Myometrial cell (primary cell): ENCODE measurements at places on chromosomes 6 and 20. TPM values are rescaled to one million over a fixed set of nuclear protein-coding genes. Genes with fewer than 3 reads are reported as not detected.

Gene CLPSL1
- not detected in 2 replicates for total RNA-seq

Gene EPHA7
- under 0.01 TPM in 2 replicates for total RNA-seq

Gene BMP2
- 0.53 and 1.2 TPM in 2 replicates for total RNA-seq

Gene METTL24
- total RNA-seq, result not detected in 2 replicates

Gene ADTRP
- 1.2 TPM in 1 of 2 replicates, not detected in the other for total RNA-seq

Gene LY6G6C
- not detected in 2 replicates for total RNA-seq

Gene RNF217
- total RNA-seq, result 2.6 and 9.0 TPM in 2 replicates

Gene RSPH9
- total RNA-seq, result 0.86 and 1.2 TPM in 2 replicates

Gene DUSP15
- total RNA-seq, result not detected in 2 replicates

Gene FAM209B
- total RNA-seq, result 3.7 TPM in 1 of 2 replicates, not detected in the other

Gene LTA
- not detected in 2 replicates for total RNA-seq

Gene DEFB124
- total RNA-seq, result not detected in 2 replicates

Gene POU5F1
- total RNA-seq, result not detected in 2 replicates

Gene BAK1
- total RNA-seq, result 13.8 and 14.7 TPM in 2 replicates

Gene RIMS1
- not detected in 2 replicates for total RNA-seq

Gene SLC2A10
- total RNA-seq, result 35.5 and 41.8 TPM in 2 replicates

Gene LTB
- not detected in 2 replicates for total RNA-seq

Gene UNC93A
- total RNA-seq, result not detected in 2 replicates

Gene DACT2
- not detected in 2 replicates for total RNA-seq

Gene EHMT2
- total RNA-seq, result 44.7 and 47.9 TPM in 2 replicates

Gene GJA10
- not detected in 2 replicates for total RNA-seq

Gene RTF2
- total RNA-seq, result 92.3 and 93.1 TPM in 2 replicates

Gene MATN4
- not detected in 2 replicates for total RNA-seq

Gene ARMH2
- not detected in 2 replicates for total RNA-seq

Gene PPIL6
- total RNA-seq, result 0.29 and 1.1 TPM in 2 replicates

Gene COX4I2
- not detected in 2 replicates for total RNA-seq
